ENCODE measurements at places on chromosomes 2 and 18.

GRCh38 chr2:8317418-8317817 is 364.4 kb upstream of the ID2 start:
- no peak for DNase-seq

- DNase-seq = no peak
These were observed 161.0 kb upstream of the ZFP36L2 start for GRCh38 chr2:43387092-43388062.

GRCh38 chr2:231928901-231929725 is 2.9 kb upstream of the NPPC start:
- no peak for DNase-seq

- DNase-seq = no peak
These were observed 387.8 kb upstream of the CDH7 start for GRCh38 chr18:65363011-65363410.

GRCh38 chr2:26178746-26179436 is 6.0 kb downstream of the GAREM2 start:
- peak; percentile 18 for DNase-seq

DNA sequence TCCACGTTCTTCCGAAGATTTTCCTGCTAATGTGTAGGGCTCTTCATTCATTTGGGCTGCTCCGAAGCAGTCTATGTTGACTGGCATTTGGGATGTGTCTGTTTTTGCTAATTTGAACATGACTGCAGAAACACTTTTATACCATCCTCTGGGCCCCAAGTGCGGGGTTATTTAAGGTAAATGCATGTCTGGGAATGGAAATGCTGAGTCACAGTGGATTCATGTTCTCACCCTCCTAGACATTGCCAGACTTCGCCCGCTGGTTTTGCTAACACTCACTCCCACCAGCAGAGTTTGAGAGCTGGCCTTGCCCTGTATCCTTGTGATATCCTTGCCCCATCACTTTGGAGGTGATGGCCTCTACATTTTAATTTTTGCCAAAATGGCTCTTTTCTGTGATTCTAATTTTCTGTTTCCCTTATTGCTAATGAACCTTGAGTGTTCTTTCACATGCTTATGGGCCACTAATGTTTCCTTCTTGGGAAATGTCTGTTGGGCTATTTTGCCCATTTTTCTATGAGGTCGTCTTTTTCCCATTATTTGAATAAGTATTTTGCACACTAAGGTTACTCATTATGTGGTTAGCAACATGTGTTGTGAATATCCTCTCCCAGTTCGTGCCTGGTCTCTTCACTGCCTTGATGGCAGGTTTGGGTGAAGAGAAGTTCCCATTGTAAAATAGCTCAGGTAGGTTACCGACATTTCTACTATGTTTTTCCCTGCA is 204.1 kb downstream of the GLI2 start:
- no peak for DNase-seq

DNA sequence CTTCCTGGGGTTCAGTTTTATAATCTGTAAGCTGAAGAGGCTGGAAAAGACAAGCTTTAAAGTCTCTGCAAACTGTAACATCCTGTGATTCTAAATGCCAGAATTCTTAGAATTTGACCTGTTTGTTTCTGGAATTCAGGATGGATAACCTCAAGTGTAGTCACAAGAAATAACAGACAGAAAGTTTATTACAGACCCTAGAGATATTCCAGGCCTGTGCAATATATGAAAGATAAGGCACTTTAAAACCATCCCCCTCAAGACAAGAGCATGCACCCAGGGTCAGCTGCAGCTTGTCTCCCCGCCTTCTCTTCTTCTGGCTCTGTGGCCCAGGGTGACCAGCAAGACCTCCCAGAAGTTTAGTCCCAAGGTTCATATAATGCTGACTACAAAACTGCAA is 298.7 kb upstream of the ACVR2A start:
- DNase-seq = no peak

- DNase-seq = no peak
These were observed 419.0 kb downstream of the FBXO15 start for GRCh38 chr18:73728657-73729056.

DNA sequence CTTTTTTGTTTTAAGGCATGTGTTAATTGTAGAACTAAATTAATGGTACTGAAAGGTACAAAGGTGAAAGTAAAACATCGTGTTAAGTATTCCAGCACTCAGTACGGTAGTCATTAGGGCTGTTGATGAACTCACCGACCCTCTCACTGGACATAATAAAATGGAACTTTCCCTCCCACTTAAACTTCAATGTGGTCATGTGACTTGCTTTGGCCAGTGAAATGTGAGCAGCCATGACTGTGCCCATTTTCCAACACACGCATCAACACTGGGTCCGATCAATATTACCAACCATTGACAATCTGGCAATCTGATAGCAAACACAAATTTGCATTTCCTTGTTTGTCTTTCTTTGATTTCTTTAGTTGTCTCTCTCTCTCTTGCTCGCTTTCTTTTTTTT is 125.1 kb downstream of the SPP2 start:
- no peak for DNase-seq

DNA sequence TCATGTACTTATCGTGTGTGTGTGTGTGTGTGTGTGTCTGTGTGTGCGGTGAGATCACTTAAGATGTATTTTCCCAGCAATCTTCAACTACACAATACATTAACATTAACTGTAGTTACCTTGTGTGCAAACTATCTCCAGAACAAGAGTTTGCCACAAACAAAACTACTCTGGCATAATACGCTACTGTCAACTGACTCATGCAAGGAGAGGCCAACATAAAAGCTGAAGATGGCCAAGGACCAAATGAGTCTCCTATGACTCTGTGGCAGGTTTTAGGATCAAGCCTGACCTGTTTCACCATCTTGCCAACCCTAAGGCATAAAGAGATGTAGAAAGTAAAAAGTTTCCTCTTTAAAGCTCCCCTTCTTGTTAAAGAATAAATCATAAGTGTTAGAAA is 20.1 kb downstream of the CYB5A start:
- no peak for DNase-seq

DNA sequence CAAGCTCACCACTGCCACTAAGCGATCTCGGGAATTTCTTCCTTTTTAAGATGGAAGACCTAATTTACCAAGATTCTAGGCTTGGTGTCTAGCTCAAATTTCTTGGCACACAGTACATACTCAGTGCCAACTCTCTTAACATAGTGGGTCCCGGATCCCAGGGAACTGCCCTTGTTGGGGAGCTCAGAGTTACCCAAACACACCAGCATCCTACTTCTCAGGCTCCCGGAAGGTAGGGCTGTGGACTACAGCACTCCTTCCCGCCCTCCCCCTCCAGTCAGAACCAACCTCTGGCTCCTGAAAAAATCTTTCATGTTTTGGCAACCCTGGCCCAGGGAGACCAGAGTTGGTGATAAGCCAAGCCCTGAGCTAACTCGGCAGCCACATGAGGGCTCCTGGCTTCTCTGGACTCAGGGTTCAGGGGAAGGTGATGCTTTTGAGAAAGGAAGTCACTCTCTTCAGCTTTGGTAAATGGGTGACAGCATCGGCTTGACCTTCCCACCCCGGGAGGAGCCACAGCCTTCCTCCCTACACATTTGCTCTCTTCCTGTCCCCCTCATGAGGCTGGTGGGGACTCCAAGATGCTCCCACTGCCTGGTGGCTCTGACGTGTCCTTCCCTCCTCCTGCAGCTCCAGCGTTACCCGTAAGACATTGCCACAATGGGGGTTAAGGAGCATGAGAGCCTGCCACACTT is 8.8 kb downstream of the ODC1 start:
- DNase-seq = no peak

DNA sequence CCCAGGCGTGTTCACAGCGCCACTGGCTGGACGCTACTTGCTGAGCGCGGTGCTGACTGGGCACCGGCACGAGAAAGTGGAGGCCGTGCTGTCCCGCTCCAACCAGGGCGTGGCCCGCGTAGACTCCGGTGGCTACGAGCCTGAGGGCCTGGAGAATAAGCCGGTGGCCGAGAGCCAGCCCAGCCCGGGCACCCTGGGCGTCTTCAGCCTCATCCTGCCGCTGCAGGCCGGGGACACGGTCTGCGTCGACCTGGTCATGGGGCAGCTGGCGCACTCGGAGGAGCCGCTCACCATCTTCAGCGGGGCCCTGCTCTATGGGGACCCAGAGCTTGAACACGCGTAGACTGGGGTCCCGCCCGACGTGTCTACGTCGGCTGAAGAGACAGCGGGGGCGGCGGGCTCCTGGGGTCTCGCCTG is 891 bp upstream of the KHK start:
- DNase-seq = no peak

- no peak for DNase-seq
These were observed at the start of gene DSC2 for GRCh38 chr18:31102025-31102684. Gene DSC2, minus strand, starts transcription at chr18:31102421. Its CDS starts 450 bp downstream, at chr18:31101971.

DNA sequence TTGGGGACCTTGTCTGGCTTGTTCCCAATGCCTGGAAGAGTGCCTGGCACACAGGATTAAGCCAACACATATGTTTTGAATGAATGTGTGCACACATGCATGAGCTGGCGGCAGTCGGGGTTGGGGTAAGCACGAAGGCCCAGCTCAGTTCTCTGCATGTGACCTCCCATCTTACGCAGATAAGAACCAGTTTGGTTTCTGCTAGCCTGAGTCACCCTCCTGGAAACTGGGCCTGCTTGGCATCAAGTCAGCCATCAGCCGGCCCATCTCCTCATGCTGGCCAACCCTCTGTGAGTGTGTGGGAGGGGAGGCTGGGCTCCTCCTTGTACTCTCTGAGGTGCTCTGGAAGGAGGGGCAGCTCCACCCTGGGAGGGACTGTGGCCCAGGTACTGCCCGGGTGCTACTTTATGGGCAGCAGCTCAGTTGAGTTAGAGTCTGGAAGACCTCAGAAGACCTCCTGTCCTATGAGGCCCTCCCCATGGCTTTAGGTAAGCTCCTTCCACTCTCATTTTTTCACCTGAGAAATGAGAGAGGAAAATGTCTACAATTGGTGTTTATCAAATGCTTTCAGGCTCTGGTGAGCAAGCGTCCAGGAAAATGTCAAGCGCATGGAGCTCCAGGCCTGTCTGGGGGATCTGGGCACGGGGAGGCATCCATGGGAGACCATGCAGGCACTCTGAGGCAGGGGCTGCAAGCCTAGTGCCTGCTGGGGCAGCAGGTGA is 9.7 kb upstream of the IL1RN start:
- no peak for DNase-seq

DNA sequence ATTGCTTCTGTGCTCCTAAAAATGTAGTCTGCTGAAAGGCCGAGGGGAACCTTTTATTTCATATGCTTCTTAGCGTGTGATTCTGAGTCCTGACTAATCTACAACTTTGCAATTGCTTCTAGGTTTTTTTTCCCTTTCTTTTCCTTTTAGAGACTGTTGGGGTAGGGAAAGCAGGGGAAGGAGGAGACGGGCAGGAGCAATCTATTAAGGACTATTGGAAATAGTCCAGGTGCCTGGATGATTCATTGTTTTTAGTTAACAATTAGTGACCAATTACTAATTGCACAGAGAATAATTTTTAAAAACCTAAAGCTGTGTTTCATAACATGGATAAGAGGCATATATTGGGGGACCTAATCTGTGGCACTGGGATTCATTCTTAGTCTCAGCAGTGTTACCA is 49.4 kb upstream of the STON1 start:
- DNase-seq = no peak

- no peak for DNase-seq
These were observed 43.0 kb upstream of the CTLA4 start for GRCh38 chr2:203824603-203825002.

DNA sequence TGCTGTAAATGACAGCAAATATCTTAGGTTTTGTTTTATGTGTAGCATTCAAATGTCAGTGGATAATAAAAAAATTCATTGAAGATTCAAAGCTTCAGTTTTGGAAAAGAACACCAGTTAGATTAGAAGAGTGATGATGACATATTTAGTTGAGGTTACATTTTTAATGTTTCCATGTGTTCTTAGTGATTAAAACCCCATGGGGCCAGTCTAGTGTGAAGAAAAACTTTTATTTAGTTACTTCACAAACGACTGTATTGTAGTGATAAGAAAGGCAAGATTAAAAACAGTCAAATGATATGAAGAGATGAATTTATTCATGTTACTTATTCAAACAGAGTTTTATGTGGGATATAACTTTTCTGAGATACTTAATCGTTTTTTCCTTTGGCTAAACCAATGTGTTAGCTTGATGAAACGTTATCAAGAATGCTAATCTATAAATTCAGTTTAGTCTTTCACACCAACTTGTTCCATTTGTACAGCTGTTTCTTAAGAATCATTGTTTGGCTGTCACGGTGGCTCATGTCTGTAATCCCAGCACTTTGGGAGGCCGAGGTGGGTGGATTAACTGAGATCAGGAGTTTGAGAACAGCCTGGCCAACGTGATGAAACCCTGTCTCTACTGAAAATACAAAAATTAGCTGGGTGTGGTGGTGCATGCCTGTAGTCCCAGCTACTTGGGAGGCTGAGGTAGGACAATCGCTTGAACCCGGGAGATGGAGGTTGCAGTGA is 11.6 kb downstream of the BMPR2 start:
- no peak for DNase-seq

GRCh38 chr2:188452084-188452483 is 160.4 kb downstream of the GULP1 start:
- no peak for DNase-seq

Data from DMS79 (cell line).